ENCODE measurements at places on chromosomes 7 and 10.

GRCh38 chr10:102647443-102648268, 3.4 kb downstream of the TRIM8 start:
- no peak for DNase-seq

DNA sequence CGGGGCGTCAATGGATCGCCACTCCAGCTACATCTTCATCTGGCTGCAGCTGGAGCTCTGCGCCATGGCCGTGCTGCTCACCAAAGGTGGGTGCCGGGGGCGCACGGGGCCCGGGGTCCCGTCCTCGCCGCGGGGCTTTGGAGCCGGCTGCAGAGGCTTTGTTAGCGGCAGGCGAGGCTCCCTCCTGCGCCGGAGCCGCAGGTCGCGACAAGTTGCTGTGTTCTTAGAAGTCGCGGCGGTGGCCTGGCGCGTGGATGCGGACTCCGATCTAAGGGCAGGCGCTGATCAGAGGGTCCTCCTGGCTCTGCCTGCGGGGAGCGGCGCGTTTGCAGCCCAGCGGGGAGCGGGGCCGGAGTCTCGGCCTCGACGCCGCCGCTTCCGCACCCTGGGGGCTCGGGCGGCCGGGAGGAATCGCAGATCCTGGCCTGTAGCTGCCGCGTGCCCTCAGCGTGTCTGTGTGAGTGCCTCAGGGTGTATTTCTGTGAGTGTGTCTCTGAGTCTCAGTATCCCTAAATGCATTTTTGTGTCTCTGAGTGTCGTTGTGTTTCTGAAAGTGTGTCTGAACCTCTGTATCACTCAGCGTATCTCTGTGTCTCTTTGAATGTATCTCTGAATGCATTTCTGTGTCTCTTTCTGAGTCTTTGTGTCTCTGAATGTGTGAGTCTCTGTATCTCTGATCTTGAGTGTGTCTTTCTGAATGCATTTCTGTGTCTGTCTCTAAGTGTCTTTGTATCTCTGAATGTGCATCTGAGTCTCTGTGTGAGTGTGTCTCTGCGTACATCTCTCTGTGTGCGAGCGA, 766 bp downstream of the BAMBI start:
- DNase-seq, result peak; percentile 23

- no peak for DNase-seq
Measured at GRCh38 chr7:55132550-55132889, 113.7 kb downstream of the EGFR start.

DNA sequence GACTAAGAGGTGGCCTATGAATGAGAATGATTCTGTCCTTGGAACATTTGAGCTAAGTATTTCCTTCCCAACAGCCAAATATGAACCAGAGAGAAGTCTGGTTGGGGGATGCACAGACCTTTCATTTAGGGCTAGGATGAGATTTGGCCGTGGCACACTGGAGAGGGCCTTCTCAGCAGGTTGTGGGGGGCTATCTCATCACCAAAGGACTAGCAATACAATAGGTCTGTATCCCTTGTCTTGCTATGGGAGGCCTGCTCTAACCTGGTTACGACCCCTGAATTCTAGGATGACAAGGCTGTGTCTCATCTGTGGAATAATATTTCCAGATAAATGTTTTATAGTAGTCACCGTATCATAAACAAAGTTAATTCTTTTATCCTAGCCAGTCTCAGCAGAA, 133.0 kb downstream of the CHRM2 start:
- DNase-seq, result no peak

GRCh38 chr10:76089556-76090180, 658.2 kb downstream of the LRMDA start:
- no peak for DNase-seq

- DNase-seq, result peak; percentile 69
Measured at GRCh38 chr10:100518761-100519241, 860 bp downstream of the SEC31B start.

- peak; percentile 75 for DNase-seq
Measured at GRCh38 chr10:31757386-31757791, 171.2 kb downstream of the ARHGAP12 start.

DNA sequence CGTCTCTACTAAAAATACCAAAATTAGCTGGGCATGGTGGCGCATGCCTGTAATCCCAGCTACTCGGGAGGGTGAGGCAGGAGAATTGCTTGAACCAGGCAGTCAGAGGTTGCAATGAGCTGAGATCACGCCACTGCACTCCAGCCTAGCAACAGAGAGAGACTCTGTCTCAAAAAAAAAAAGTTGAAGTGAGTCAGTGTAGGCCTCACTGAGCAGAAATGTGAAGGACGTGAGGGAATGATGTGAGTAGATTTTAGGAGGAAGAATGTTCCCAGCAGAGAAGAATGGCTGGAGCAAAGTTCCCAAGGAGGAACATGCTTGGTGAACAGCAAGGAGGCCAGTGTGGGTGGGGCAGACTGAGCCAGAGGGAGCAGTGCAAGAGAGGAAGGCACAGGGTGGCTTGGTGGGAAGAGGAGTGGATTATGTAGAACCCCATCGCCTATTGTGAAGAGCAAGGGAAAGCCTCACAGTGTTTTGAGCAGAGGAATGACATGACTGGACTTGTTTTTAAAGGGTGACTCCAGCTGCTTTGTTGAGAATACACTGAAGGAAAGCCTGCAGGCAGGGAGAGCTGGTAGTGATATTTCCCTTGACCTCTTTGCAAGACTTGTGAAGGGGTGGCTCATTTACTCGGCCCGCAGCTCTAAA, 708.7 kb downstream of the SUGCT start:
- DNase-seq, result no peak

DNA sequence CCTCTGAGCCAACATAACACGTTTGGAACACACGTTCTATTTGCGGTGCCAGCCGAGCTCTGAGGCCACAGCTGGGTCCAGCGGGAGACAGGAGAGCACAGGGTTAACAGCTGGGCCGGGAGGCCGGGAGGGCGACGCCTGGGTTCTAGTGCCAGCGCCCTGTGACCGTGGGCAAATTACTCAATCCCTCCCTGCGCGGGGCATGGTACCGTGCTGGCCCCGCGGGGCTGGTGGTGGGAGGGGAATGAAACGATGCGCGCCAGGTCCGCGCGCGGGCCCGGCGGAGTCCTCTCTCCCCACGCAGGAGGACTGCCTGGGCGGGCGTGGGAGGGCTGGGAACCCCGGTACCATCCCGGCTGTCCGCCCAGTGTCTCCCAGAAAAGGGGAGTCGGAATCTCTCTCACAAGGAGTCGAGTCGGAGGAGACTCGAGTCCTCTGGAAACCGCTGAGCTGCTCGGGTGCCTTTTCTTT, 30.4 kb downstream of the LEP start:
- no peak for DNase-seq

- DNase-seq, result no peak
Measured at GRCh38 chr10:102635377-102635776, 8.9 kb upstream of the TRIM8 start.

GRCh38 chr7:91940171-91940570, 491 bp upstream of the AKAP9 start:
- no peak for DNase-seq

DNA sequence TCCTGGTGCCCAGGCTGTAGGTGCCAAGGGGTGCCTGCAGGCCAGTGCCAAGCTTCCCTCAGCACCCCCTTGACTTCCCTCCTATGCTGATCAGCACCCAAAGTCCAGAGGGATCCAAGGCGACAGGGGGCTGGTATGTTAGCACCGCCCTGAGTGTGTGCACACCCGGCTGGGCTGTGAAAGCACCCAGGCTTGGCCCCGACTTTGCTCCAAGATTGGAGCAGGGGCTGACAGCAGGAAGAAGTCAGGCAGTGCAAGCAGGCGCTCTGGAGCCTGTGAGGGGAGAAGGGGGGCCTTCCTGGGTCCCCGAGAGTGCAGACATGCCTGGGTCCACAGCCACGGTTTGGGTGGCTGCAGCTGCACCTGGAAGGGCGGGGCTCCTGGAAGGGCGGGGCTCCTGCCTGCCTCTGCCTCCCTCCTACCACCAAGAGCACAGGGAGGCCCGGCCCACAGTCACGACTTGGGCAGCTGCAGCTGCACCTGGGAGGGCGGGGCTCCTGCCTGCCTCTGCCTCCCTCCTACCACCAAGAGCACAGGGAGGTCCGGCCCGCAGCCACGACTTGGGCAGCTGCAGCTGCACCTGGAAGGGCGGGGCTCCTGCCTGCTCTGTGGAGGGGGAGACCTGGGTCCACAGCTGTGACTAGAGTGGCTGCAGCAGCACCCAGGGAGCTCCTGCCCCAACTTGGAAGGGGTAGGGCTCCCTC, 30.2 kb upstream of the ZMYND11 start:
- DNase-seq, result no peak

- DNase-seq, result peak; percentile 49
Measured at GRCh38 chr7:375901-376305, 85.9 kb downstream of the FOXL3 start.

GRCh38 chr7:30285536-30286284, 1.3 kb downstream of the ZNRF2 start:
- DNase-seq, result peak; percentile 70

DNA sequence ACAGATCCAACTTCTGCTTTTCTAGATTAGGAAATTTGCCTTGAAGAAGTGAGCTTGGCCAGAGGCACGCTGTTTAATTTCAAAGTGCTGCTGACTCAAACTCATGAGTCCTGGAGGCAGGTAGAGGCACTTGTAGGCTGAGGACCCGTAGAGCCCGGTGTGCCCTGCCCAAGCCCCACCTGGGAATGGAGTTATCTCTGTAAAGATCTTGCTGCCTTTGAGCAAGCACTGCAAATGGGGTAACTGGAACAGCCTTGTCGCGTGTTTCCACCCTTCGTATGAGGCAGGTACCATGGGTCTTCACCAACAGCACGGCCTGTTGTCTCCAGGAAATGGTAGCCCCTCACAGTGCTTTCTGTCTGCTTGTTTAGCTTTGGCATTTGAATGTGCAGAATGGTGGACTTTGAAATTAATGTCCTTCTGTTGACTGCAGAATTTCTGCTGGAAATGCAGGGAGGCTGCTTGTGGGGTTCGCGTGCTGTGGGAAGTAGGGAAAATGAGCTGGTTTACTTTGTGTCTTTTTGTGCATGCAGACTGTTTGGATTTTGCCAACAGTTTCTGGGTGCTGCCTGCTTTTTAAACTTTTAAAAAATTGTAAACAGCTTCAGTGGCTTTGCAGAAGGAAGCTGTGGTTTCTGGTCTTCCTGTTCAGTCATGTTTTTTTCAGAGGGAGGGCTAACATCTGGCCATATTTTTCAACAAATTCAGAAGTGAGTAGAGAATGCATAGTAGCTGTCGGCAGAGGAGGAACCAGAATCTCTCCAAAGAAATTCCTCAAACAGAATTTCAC, 27.2 kb downstream of the CCM2 start:
- no peak for DNase-seq

DNA sequence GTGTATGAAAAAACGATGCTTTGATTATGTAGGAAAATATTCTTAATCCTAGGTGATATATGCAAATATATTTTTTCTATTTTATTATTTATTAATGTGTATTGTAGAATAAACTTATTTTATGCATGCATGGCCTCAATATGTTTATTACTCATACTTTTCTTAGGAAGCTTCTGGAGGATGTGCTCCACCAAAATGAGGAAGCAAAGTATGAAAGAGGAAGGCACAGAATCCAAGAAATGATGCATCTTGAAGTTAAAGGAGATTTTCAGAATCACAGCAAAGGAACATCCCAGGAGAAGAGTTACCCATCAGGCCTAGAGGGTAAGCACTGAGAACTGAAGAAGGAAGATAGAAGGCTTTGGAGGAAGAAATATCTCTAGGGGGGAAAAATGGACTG, 35.0 kb upstream of the MRPS16 start:
- DNase-seq, result no peak

DNA sequence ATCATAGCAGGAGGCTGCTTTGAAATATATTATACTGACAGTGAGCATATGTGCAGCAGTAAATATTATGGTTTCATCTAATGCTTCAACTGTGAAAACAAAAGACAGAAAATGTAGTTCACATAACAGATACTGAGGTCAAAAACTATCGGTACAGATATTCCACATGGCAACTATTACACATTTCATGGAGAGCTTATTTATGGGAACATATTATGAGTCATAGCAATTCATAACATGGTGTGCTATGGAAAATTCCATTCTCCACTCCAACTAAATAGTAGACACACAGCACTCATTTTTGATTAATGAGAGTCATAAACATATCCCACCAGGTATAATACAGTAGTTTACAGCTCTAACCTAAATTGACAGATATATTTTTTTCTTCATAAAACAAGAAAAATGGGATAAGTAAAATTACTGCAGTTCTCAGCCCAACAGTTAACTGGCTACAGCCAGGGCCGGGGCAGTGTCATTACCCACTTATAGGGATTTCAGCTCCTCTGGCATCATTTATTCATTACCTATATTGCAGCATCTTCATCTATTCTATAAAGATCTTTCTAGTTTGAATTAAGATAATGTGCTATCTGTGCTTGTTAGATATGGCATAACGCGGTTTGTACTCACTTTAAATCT, 475.6 kb upstream of the KLF6 start:
- no peak for DNase-seq

- peak; percentile 67 for DNase-seq
Measured at GRCh38 chr10:82378146-82378545, 503.2 kb downstream of the NRG3 start.

DNA sequence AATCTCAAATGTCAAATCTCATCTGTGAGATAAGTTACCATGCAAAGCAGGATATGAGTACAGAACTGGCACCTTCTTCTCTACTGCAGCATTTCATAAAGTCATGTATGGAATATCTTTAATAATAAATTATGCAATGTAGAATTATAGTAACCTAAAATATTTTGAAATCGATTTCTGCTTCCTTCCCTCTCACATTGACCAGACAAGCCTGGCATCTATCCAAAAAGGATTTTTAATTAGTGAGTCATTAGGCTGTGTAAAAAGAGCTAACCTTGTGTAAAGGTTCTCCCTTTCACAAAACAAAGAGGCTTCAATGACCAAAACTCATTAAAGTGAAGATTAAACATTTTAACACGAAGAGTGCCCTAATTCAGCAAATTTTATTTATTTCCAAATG, 48.8 kb upstream of the EXOC6 start:
- DNase-seq, result no peak

DNA sequence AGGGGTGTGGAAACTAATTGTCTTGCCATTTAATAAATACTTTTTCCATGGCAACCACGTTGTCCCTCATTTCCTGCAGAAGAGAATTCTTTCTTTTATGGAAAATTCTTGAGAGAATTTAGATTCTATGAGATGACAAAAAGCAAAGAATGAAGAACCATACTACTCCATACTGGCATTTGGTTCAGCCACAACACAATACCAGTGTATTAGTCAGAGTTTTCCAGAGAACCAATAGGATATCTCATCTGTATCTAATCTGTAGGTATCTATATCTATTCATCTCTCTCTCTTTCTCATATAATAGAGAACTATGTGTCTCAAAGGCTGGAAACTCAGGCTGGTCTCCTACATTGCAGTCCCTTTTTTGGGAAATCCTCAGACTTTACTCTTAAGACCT, 44.6 kb upstream of the NAMPT start:
- no peak for DNase-seq

DNA sequence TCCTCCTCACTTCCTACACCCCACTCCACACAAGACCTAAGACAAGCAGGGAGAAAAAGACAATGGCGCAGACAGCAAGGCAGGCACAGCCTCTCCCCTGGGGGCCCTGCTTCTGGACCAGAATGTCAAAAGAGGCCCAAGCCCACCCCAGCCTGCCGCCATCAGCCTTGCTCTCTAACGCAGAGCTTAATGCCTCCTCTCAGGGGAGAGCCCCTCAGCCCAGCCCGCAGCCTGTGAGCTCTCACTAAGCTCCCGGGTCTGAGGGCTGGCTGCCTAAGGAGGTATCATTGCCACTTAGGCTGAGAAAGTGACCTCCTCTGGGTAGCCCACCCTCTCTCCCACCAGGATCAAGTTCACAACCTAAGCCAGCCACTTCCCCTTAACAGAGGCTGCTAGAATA, 16.7 kb downstream of the SLIT1 start:
- DNase-seq, result no peak

Data from tibial artery (tissue), 4 donors.